ENCODE measurements at places on chromosomes 2 and 18.

GRCh38 chr2:238921681-238922319 is 73.9 kb downstream of the TWIST2 start:
- DNase-seq, result no peak

- DNase-seq, result no peak
Measured at GRCh38 chr2:101540518-101540917, 65.6 kb upstream of the RFX8 start.

DNA sequence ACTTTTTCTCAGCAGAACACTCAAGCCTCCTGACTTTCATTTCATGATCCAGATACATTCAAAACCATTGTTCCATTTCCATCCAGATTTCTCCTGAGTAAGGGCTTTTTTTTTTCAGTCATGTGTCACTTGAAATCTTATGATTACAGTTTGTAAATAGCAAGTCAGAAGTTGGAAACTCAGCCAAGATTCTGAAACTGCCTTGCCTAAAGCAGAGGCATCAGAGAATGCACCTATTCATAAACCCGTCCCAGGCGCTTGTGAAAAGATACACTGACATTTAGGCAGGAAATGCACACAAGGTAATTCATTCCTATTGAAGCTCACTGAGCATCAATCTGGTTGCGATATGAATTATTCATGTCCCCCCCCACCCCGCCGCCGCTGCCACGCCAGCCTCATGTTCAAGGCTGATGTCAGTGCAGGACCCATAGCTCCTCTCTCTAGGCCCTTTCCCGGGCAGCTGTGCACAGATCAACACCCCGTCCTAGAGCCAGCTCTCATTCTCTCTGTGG is 30.4 kb upstream of the MGAT4A start:
- DNase-seq, result no peak

DNA sequence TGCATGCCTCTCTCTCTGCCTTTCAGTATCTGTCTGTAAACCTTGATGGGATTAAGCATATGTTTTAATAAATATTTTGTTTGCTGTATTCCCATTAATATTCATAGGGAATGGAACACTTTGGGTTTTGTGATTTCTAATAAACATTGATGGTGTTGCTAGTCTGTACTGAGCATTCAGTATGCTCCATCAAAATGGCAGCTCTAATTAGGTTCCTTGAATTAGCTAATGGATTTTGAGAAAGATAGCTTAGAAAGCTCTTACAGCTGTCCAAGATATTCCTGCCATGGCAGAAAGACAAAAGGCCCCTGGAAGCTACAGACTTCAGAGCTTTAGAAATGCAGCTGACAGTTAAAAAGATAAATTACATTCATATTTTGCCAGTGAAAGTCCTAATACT is 199.2 kb upstream of the NRP2 start:
- no peak for DNase-seq

- no peak for DNase-seq
Measured at GRCh38 chr2:10481055-10481665, 33.0 kb upstream of the ODC1 start.

- no peak for DNase-seq
Measured at GRCh38 chr2:102480285-102481195, 7.5 kb downstream of the SLC9A4 start.

DNA sequence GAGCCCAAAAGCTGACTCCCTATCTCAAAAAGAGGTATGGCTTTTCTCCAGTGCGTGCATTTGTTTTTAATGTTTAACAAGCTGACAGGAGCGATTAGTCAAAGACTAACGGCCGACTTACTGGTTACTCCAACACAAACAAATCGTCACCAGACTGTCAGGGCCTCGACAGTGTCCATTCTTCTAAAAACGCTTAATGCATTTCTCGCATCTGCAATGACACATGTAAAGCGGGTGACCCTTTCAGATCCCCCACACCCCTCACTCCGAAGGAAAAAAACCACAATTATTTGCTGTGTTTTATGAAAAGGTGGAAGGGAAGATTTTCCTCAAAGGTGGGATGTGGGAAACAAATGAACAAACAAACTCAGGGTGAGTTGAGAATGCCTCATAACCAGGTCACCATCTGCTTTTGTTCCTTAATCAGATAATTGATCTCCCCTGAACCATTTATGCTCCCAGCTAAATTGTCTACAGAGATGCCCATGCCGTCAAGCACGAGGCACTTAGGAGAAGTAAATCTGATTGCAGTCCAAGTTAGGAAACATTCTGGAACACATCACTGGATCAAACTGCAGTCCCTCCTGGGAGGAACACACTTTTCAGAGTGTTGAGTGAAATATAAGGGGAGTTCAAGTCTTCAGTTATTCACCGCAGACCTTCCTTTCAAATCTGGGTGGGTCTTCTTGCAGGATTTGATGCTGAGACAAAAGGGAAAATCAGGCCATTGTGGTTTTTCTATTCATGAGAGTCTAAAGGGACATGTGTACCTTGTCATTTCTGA is 340.8 kb downstream of the CMPK2 start:
- DNase-seq, result no peak

GRCh38 chr2:162473986-162474385 is 130.1 kb downstream of the GCA start:
- DNase-seq, result no peak

- no peak for DNase-seq
Measured at GRCh38 chr18:79658366-79658765, 21.2 kb upstream of the CTDP1 start.

- no peak for DNase-seq
Measured at GRCh38 chr2:214800180-214800579, 9.3 kb downstream of the BARD1 start.

DNA sequence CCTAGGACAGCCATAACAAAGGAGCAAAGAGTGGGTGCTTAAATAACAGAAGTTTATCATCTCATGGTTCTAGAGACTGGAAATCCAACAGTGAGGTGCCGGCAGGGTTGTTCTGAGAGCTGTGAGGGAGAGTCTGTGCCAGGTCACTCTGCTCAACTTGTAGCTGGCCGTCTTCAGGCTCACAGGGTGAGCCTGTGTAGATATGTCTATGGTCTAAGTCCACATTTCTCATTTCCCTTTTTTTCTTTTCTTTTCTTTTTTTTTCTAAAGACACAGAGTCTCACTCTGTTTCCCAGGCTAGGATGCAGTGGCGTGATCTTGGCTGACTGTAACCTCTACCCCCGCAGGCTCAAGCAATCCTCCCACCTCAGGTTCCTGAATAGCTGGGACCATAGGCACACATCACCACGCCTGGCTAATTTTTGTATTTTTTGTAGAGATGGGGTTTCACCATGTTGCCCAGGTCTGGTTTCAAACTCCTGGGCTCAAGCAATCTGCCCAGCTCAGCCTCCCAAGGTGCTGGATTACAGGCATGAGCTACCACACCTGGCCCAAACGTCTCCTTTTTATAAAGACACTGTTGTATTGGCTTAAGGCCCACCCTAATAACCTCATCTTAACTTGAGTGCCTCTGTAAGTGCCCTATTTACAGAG is 142.2 kb downstream of the SP3 start:
- no peak for DNase-seq

GRCh38 chr2:109207176-109207575 is 78.2 kb downstream of the SH3RF3 start:
- no peak for DNase-seq

DNA sequence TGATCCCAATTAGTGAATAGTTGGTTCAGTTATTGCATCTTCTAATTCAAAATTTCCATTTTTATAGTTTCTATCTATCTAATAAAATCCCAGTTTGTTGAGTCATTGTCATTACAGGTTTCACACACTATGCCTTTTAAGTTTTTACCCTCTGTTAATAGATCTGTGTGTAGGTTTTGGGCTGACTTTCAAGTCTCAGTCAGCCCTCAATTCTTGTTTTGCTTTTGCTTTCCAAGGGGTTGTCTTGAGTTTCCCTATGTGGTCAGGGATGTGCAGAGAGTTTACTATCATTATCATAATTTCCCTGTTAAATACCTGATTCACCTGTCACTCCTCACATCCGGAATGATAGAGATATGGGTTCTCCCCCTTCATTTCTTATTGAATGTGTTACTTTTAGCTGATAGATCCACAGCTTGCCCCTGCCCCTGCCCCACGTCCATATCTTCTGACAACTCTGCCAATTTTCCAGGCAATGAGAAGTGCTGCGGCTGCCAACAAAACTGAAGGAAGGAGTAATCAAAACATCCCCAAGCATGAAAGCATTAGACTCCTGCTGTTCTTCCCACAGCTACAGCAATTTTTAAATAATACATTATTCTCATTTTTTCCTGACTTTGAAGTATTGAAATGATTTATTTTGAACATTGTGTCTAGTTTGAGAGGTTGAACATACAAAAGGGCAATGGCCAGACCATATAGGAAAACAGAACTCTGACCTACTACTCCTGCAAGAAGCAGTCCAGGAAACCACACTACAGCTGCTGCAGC is 1064.8 kb downstream of the SUCLG1 start:
- DNase-seq, result no peak

- DNase-seq, result no peak
Measured at GRCh38 chr2:176115883-176116813, at the start of gene HOXD10. HOXD10 (plus strand) TSS chr2:176116778; CDS start chr2:176116834, 56 bp downstream.

GRCh38 chr2:162182395-162182794 is 30.3 kb upstream of the GCG start:
- DNase-seq, result no peak

- peak; percentile 2 for DNase-seq
Measured at GRCh38 chr2:1091895-1092585, 141.4 kb downstream of the SNTG2 start.

DNA sequence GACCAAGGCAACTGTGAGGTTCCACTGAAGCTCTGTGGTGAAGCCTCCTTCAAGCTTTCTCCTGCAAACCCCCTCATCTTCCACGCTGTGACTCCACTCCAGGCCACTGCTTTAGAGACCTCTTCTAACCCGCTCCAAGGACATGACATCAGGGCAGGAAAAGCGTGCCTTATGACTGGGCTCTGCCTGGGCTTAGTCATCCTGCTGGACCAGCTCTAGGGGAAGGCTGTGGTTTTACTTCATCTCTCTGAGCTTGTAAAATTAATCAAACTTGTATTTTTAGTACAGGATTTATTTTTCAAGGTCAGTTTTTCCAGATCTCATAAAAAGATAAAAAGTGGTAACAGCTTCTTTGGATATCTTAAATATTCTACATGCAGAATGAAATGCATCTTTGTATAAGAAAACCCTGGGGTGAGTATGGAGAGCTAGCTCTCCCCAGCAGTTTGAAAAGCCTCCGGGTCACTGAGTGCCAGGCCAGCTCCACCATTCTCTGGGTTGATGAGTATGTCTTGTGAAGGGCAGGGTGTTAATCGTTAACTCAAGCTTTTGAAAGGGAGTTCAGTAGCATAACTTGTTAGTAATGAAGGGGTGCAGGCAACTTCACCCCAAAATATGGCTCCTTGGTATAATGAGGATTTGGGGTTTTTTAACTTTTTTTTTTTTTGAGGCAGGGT is 33.1 kb upstream of the YPEL5 start:
- DNase-seq, result peak; percentile 83

- DNase-seq, result no peak
Measured at GRCh38 chr18:34918856-34919255, 122.4 kb upstream of the MAPRE2 start.

DNA sequence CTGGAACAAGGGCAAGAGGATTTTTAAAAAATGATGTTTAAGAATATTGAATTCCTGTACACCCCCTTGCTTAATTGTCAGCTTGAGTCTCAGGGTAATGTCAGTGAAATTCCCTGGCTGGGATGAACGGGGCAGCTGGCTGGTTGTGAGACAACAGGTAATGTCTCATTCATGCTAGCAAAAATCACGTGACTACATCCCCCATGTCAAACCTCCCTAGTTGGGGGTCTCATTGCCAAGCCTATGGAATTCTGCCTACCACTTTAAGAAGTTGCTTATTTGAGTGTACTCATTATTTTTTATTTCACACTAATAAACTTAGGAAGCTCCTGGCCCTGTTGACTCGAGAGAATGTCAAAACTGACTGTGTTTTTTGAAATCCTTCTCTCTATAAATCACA is 218.3 kb downstream of the ICOS start:
- DNase-seq, result no peak

- DNase-seq, result no peak
Measured at GRCh38 chr2:11761259-11761658, 14.8 kb downstream of the LPIN1 start.

GRCh38 chr2:127100251-127101047 is 6.5 kb downstream of the BIN1 start:
- no peak for DNase-seq

- no peak for DNase-seq
Measured at GRCh38 chr2:61885896-61886603, 2.4 kb downstream of the CCT4 start.

- no peak for DNase-seq
Measured at GRCh38 chr2:105262651-105263091, 21.1 kb downstream of the GPR45 start.

- no peak for DNase-seq
Measured at GRCh38 chr2:192098814-192099491, 95.8 kb downstream of the TMEFF2 start.

DNA sequence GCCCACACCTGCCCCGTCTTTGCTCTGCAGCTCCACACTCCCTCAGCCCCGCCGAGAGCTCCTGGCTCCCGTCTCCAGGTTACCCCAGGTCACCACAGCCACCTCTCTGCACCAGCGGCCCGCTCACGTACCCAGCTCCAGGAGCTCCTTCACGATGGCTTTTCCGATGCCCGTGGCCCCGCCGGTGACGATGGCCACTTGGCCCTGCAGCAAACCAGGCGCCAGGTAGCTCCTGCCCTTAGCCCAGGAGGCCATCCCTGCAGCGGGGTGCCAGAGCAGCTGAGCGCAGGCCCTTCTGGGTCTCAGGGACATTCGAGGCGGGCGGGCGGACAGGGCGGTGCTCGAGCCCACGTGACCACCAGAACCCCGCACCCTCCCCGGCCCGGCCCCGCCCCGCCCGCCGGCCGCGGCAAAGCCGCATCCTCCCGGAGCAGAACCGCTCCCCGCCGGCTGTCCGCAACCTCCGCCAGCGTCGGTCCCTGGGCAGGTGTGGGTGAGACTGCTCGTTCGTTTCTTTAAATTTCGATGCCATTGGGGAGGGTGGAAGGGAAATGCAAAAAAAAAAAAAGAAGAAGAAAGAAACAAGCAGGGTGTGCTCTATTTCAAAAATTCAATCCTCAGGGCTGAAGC is at the start of the genes PECR and TMEM169:
TSS of gene PECR (minus strand) at position 323 of the 630 bp plus-strand sequence. CDS start at position 255, 68 bp downstream.
TSS of gene TMEM169 (plus strand) at position 433 of the 630 bp plus-strand sequence. CDS start 14,045 bp downstream, outside the sequence.
- DNase-seq, result no peak

DNA sequence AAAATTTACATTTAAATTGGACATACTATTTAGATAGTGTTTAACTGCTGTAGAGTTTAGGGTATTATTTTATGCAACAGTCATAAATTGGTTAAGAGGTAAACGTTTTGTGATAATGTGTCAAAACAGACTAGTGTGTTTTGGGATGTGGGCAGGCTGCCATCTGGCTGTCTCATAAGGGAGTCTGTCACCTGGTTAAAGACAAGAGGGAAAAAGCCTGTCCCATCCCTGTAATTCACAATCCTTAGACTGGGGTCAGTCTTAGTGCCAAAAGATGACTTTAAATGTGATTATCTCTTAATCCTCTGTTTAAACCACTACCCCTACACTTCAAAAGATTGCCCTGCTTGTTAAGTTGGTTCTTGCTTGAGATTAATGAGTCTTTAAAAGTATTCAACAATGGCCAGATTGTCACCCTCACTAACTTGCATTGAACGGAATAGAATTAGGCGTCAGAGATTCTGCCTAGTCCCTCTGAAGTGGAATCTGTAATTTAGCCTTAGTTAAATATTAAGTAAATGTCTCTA is 59.2 kb downstream of the SGPP2 start:
- DNase-seq, result no peak

- DNase-seq, result no peak
Measured at GRCh38 chr2:215607766-215608165, 171.9 kb upstream of the FN1 start.

- DNase-seq, result no peak
Measured at GRCh38 chr2:176166272-176166671, 9.2 kb downstream of the HOXD3 start.

GRCh38 chr2:38722271-38723061 is 28.7 kb downstream of the SRSF7 start:
- no peak for DNase-seq

- no peak for DNase-seq
Measured at GRCh38 chr18:8706791-8707555, 1.6 kb downstream of the MTCL1 start.
